ENCODE measurements at places on chromosomes 5 and 9. TPM values are rescaled to one million over a fixed set of nuclear protein-coding genes. Genes with fewer than 3 reads are reported as not detected.

The WHRN gene
- 5.0 TPM for total RNA-seq

The KIF4B gene
- total RNA-seq = not detected

The SOX30 gene
- total RNA-seq = not detected

The MXD3 gene
- 16.8 TPM for total RNA-seq

The ADAMTS6 gene
- 0.01 TPM for total RNA-seq

The EIF4EBP3 gene
- 2.3 TPM for total RNA-seq

The DPM2 gene
- total RNA-seq = 41.2 TPM

The LHX3 gene
- 0.08 TPM for total RNA-seq

The GRAMD2B gene
- 1.1 TPM for total RNA-seq

The SLCO6A1 gene
- total RNA-seq = not detected

The RAB3C gene
- total RNA-seq = not detected

The TMEM161B gene
- total RNA-seq = 9.5 TPM

The IL9 gene
- total RNA-seq = not detected

The GPX8 gene
- total RNA-seq = 34.0 TPM

The FOXD4L4 gene
- not detected for total RNA-seq

The KIF12 gene
- 2.1 TPM for total RNA-seq

The FOXD4 gene
- 0.33 TPM for total RNA-seq

Data from A549 treated with Mapracorat at 1 μM for 4 hours (cell line).